ENCODE measurements at places on chromosomes 5 and 9.
A peak's percentile ranks its signal among the peaks of the same experiment; 100 is the strongest.

- peak; percentile 79 for DNase-seq
Observed at GRCh38 chr5:132419502-132420468, 50.3 kb downstream of the SLC22A5 start.

DNA sequence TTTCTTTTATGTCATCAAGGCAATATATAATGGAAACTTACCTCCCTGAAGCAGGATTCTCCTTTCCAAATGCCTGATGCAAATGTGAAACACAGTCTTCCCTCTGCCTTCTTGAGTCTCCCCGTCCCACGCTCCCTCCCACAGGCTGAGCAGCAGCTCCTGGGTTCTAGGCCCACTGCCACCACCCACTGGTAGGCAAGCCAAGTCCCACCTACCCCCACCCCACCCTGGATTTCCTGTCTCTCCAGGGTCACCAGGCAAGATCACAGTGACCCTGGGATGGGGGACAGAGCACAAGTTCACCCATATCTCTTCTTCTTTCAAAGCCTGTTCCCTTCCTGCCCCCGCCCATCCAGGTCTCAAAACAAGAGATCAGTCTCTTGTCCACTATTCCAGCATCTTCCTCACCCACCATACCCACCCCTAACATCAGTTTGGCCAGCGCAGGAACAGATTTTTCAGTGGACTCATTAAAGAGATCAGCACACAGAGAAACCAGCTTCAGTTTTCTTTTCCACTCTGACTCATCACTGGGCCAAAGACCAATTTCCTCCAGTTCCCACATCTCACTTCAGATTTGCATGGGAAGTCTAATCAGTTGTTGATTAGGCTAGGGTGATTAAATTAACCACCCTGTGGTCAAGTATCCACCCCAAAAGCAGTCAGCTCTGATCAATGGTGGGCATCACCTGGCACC lies 151.5 kb downstream of the ACTL7B start:
- no peak for DNase-seq

DNA sequence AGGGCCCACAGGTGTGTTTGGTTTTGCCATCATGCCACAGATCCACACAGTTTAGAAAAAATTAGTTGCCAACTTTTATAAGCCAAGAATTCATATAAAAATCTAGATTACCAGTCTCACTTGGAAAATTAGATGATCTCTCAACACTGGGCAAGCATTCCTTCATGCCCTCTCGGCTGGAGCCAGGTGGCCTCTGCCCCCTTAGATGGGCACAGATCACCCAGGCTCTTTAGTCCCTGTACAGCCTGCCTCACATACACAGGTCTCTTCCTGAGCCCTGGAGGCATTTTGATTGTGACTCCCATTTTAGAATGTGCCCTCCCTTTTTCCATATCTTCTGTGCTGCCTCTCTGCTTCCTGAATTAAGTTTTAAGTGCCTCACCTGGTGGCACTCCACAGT lies 20.0 kb downstream of the ACO1 start:
- DNase-seq = no peak

DNA sequence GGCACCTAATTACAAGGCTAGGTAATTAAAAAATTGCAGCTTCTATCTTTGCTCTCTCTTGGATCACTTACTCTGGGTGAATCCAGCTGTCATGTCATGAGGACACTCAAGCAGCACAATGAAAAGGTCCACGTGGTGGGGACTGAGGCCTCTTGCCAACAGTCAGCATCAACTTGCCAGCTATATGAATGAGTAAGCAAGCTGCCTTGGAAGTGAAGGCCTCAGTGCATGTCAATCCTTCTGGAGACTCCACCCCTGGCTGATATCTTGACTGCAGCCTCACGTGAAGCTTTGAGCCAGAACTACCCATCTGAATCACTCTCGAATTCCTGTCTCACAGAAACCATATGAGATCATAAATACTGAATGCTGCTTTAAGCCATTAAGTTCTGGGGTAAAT lies 140.5 kb downstream of the SNX18 start:
- no peak for DNase-seq

GRCh38 chr5:131364507-131365050 lies 100.7 kb downstream of the CDC42SE2 start:
- no peak for DNase-seq

DNA sequence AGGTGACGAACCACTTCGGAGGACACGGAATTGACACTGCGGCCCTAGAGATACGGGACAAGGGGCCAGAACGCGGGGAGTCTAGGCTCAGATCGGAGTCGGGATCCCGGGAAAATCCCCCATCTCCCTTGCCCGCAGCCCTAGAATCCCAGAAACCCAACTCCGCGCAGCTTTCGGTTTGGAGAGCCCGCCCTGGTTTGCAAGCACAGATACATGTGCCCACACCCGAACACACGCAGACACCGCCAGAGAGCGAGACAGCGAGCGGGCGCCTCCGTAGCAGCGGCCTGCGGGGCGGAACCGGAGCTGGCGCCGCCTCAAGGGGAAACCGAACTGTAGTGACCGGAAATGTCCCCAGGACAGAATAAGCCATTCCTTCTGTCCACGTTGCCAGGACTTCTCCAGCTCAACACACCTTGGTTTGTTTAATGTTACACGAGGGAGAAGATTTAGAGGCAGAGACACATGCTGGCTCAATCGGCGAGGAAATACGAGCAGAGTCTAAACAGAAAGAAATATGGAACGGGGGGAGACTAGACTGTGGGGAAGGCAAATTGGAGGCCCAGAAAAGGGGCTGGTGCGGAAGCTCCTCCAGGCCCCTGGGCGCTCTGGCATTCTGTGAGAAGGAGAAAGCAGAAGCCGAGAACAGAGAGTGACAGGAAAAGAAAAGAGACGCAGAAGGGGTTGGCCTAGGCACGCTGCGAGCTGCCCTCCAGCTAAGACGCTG lies 2.9 kb upstream of the PAX5 start:
- DNase-seq = peak; percentile 5

- DNase-seq = no peak
Observed at GRCh38 chr9:108911820-108912219, 22.1 kb downstream of the ELP1 start.

- DNase-seq = no peak
Observed at GRCh38 chr5:1110307-1111240, 1.3 kb downstream of the SLC12A7 start.

GRCh38 chr9:125674981-125675973 lies 31.7 kb downstream of the MAPKAP1 start:
- no peak for DNase-seq

DNA sequence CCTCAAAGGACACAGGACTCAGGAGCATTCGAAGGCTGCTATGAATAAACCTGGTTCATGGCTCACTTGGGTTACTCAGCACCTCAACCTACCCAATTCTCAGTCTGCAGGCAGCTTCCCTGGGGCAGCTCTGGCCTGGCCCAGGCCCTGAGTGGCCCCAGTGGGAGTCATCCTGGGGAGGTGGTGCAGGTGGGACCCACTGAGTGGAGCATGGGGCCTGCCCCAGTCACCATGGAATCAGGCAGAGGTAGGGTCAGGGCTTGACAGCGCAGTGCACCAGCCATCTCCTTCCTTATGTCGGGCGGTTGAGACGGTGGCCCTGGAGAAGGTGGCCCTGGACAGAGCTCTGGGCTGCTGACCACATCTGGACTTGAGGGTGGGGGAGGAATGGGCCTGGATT lies 19.2 kb downstream of the PLEKHG4B start:
- no peak for DNase-seq

DNA sequence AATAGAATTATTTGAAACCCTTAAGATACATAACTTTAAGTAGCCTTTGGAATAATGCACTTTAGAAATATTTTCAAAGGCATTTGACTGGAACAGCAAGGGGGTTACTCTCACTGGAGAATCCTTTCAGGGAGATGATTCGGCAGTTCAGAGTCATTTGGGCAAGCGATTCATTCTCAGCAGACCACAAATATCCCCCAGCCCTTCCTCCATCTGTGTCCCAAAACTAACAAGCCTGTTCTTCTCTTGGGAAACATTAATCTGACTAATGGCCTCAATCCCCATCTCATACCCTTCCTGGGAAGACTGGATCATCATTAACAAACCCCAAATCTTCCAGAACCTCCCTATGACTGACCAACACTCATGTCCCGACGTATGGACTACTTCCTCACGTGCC lies 65.8 kb upstream of the S1PR3 start:
- no peak for DNase-seq

DNA sequence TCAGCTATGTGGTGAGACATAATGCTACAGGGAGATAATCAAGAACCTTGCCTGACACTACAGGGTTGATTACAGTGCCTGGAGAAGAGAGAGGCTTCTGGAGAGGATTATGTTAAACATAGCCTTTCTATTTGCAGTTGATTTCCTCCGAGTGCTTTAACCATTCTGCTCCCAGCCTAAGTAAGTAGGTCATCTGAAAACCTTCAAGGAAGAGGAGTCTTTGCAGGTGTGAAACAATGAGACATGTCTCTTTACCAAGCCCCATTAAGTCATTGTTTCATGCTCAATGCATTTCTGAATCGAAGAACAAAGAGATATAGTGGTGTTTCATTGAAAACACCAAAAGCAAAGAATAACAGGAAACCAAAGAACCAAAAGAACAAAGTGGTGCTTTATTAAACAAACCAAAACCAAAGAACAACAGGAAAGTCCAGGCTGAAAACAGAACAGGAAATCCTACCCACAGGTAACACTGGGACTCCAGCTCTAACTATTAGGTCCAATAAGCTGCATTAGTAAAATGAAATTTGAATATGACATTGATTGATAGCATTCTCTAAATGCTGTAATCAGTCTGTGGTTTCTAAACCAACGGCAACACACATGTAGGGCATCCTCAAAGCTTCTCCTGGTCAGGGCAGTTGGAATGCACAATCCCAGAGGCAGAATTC lies 113.3 kb upstream of the SPATA31D4 start:
- no peak for DNase-seq

- DNase-seq = no peak
Observed at GRCh38 chr5:144028058-144028457, 142.4 kb downstream of the YIPF5 start.

GRCh38 chr9:21831841-21832509 lies 29.5 kb downstream of the MTAP start:
- no peak for DNase-seq

GRCh38 chr9:104906441-104907277 lies 21.3 kb downstream of the ABCA1 start:
- DNase-seq = no peak

- no peak for DNase-seq
Observed at GRCh38 chr5:1484730-1485578, 38.8 kb downstream of the LPCAT1 start.

DNA sequence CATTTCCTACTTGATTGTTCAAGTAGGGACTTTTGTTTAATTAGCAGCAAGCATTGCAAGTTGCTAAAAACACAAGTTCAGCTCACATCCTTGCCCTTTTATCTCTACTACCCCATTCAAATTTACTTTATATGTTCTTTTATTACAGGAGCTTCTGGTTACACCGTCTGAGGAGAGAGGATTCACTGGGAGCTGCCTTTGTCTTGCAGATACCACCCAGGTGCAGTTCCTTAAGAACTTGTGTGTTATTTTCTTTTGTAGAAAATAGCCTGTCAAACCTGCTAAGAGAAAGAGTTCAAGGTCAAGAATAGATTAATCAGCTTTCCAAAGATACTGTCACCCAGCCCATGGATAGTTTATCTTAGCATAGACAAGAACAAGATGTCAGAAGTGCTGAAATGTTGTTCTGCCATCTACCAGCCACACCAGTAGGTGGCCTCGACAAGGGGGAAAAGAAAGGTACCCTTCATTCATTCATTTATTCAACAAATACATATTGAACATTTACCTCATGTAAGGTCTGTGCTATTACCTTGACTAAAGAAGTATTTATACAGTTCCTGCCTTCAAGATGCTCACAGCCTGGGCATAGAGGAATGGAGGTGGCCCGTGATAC lies 750.3 kb downstream of the MAT2B start:
- DNase-seq = no peak

GRCh38 chr5:54696931-54697330 lies 179.4 kb downstream of the SNX18 start:
- no peak for DNase-seq

DNA sequence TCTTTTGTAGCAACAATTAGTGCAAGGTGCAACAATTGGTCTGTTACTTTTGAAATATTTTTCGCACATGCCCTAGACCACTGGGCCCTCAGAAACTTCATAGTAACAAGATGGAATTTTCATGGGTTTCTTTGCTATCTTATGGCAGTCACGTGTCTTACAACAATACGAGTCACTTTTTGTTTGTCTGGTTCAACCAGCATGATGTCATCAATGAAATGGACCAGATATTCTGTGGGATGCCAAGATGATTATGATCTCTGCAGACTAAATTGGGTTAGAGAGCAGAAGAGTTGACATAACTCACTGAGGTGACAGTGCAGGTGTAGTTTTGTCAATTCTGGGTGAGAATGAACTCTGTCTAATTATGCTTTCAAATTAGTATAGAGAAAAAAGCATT lies 239.6 kb upstream of the RIOK2 start:
- DNase-seq = no peak

DNA sequence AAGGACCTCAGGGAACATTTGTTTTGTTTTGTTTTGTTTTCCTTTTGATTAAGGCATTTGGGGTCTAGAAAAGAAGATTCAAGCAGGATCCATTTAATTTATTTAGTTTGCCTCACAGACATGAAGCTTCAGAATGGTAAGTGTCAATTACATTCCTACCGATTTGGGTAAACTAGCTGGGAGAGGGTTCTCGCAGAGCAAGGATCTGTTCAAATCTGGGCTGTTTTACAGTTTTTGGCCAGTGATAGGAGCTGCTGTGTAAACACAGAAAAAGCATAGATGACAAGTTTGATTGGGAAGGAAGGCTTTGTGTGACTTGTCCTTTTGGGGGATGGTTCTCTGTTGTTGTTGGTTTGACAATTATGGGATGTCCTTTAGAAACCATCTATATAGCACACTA lies 470.3 kb upstream of the WWC1 start:
- no peak for DNase-seq

DNA sequence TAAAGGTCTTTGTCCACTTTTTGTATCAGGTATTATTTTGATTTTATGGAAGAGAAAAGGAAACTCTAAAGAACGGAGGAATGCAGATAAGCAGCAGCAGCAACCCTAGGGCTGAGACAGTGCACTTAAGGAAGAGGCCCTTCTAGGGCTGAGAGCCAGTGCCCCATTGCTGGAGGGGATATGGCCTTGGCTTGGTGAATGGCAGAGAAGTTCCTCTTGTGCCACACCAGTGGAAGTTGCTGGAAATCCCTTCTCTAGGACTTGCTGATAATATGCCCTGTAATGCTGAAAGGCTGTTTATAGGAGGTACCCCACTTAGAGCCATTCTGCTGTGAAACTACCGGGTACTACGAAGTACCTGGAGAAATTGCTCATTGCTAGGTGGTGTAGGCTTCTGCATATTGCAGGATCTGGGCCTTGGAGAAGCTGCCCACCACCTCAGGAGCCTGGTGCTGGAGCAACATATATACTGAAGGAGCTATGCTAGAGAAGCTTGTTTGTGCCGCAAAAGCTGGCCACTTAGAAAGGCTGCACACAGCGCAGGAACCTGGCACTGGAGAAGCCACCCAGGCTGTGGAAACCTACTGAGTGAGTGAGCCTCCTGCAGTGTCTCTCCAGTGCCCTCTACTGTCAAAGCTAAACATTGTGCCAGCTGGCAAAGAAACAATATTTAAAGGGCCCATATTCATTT lies 9.6 kb upstream of the UBTD2 start:
- DNase-seq = peak; percentile 82

DNA sequence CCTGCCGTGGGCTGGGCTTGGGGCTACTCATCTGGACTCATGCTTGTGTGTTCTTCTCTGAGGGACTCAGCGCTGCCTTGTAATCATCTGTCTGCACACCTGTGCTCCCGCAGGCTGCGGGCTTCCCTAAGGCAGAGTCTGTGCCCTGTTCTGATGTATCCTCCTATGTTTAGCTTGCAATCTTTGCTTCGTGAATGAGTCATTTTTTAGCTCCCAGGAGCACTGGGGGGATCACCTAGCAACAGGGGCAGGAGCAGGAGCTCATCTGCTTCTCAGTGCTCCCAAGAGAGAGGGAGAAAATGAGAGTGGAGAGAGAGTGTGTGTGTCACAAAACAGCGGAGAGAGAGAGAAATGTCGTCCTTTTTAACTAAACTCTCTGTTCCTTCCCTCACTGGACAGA lies 202.4 kb upstream of the ZNF618 start:
- DNase-seq = no peak
